Spinal cord (tissue), 10 donors: ENCODE measurements at places on chromosomes 3 and 15. TPM values are rescaled to one million over a fixed set of nuclear protein-coding genes. Genes with fewer than 3 reads are reported as not detected.

- peak; percentile 61 for DNase-seq
These were observed 136.1 kb upstream of the RBMS3 start for GRCh38 chr3:29144807-29145206.

- peak; percentile 89 for DNase-seq
These were observed 45.9 kb upstream of the THUMPD3 start for GRCh38 chr3:9316881-9317361.

DNA sequence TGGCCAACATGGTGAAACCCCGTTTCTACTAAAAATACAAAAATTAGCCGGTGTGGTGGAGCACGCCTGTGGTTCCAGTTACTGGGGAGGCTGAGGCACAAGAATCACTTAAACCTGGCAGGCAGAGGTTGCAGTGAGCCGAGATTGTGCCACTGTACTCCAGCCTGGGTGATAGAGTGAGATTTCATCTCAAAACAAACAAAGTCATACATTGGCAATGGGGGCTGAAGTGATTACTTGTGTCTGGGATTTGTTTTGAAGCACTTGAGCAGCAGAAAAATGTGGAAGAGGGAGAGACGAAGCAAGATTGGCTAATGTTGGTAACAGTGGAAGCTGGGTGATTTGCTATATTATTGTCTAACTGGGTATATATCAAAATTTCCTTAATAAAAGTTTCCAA lies 13.4 kb upstream of the TMEM40 start:
- no peak for DNase-seq

DNA sequence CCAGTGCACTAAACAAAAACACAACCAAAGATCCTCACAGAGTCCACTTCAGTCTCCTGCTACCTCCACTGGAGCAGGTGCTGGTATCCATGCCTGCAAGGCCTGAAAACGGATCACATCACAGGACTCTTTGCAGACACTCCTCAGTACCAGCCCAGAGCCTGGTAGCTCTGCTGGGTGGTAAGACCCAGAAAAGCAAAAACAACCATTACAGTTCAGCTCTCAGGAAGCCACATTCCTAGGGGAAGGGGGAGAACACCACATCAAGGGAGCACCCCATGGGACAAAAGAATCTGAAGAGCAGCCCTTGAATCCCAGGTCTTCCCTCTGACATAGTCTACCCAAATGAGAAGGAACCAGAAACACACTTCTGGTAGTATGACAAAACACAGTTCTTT lies 52.5 kb upstream of the PFN2 start:
- DNase-seq: no peak

DNA sequence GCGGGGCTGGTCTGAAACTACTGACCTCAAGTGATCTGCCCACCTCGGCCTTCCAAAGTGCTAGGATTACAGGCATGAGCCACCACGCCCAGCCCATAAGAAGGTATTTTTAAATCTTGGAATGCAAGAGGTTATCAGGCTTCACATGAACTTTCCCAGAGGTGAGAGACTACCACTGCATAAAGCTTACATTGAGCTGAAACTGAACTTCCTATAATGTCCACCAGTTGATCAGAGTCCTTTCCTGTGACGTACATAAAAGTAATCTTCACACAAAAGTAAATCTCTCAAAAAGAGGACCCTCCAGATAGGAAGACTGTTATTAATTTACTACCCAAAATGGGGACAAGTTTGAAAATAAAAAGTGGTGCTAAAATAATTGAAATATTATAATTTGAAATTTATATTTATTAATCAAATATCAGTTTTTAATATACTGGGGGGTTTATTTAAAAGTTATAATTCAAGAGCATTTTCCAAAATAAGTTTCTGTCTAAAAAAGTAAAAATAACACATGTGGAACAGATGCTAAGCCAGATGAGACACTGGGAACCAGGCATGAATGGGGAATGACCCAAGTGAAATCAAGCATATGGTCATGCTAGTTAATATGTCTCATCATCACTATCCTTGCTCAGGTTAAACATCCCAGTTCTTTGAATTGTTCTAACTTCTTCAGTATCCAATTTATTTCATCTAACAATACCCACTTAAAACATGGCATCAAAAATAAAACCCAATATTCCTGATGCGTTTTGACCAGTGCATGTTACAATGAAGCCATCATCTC lies 269.9 kb upstream of the UBE2E2 start:
- no peak for DNase-seq

DNA sequence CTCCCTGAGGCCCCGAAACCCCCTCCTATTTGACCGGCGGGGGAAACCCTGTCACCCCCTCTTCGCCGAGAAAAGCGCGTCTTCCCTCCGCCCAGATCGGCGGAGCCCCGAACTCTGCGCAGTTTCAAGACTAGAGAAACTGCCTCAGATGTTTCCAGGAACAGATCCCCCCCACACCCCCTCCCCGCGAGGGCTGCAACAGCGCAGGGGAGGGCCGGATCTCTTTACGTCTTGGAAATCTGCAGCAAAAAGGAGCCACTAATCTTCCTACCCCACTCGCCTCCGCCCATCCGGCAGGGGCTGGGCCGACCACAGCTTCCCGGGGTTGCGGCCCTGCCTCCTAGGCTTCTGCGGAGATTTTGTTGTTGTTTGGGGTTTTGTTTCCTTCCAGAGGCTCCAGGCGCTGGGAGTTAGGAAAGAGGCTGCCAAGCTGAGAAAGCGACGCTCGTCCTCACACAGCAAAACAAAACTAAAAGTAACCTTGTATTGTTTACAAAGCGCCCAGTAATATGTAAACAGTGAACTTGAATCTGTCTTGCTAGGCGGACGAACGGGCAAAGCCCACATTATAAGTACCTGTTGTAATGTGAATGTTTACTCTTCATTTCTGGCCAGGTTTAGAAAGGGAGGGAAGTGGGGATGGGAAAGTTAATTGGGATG lies 2.2 kb downstream of the FOXB1 start:
- DNase-seq: no peak

GRCh38 chr3:109316162-109316730 lies at the start of gene DPPA2:
DPPA2 (minus strand) TSS chr3:109316517; CDS start chr3:109314542, 1,975 bp downstream.
- DNase-seq: no peak

- DNase-seq: no peak
These were observed 5.1 kb upstream of the KLHL6 start for GRCh38 chr3:183560607-183561006.

DNA sequence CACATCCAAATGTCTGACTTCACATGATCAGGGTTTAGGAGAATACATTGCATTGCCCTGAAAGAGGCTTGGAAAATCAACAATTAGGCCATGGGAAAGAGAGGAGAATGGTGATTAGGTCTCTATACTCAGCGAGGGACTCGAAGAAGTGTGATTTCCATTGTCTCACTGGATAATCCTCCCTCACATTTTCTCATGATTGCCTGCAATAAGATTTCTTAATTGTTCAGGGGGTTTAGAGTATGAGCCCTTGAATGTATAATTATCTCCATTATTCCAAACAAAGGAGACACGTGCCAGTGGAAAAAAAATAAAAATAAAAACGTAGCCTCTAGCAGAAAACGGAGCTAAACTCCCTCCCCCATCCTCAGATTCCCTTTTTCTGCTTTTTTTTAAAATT lies 173.2 kb downstream of the TPRG1 start:
- DNase-seq: no peak

DNA sequence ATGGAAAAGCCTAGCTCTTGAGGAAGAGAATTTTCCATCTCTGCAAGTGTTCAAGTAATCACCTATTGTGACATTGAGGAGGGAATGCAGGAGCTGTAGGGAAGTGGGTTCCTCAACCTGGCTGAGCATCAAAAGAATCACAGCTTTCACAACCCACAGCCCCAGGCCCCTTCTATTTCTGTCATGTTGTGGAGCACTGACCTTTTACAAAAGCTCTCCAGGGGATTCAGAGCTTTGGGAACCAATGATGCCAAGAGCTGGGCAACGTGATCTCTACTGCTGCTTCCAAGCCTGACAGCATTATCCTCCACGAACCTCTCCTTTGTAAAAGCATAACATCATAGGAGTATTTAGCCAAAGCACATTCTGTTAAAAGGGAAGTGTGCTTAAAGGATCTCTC lies 231.1 kb downstream of the ADAMTS9 start:
- DNase-seq: no peak

GRCh38 chr15:72680931-72681330 lies 5.1 kb downstream of the HIGD2B start:
- DNase-seq: no peak

- DNase-seq: no peak
These were observed 121.4 kb downstream of the KLF13 start for GRCh38 chr15:31447931-31448634.

DNA sequence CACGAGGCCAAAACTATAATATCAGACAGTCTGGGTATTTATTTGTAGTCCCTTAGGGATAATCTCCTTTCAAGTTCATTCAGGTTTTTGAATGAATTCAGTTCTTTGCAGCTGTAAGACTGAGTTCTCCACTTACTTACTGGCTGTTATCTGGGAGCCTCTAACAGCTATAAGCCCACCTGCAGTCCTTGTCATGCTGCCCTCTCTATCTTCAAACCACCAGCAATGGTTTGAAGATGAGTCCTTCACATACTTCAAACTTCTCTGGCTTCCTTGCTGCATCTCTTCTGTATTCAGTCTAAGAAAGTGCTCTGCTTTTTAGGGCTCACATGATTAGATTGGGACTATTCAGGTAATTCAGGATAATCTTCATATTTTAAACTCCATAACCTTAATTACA lies 154.5 kb upstream of the STT3B start:
- DNase-seq: no peak

GRCh38 chr3:132253262-132253878 lies 63.8 kb upstream of the ACP3 start:
- peak; percentile 79 for DNase-seq

SPTBN5 gene
- 2.0 TPM for polyA plus RNA-seq

HYAL1 gene
- 1.4 TPM for polyA plus RNA-seq

USP4 gene
- polyA plus RNA-seq: 63.4 TPM

SLC12A8 gene
- 5.2 TPM for polyA plus RNA-seq

TAGLN3 gene
- polyA plus RNA-seq: 142 TPM

MRPS11 gene
- polyA plus RNA-seq: 70.7 TPM
